GM19239 (cell line): ENCODE measurements at places on chromosomes 11 and 22.

GRCh38 chr11:25650319-25650718, 681.6 kb upstream of the ANO3 start:
- DNase-seq = no peak

GRCh38 chr11:115155978-115156377, 348.2 kb downstream of the CADM1 start:
- no peak for DNase-seq

DNA sequence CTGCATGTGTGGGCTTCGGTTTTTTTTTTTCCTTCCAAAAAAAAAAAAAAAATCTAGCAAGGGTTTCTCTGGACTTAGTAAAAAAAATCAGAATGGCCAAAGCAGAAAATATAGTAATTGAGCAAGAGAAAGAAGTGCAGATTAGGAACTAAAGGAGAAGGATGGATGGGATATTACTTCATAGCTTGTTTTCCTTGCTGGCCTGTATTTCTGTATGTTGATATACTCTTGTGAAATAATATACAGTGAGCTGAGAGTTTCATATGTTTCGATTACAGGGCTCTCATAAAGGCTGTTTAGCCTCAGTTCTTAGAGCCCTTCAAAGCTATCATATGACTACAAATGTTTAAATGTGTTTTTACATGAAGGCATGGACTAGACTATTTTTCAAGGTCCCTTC, 34.3 kb upstream of the NFRKB start:
- no peak for DNase-seq

DNA sequence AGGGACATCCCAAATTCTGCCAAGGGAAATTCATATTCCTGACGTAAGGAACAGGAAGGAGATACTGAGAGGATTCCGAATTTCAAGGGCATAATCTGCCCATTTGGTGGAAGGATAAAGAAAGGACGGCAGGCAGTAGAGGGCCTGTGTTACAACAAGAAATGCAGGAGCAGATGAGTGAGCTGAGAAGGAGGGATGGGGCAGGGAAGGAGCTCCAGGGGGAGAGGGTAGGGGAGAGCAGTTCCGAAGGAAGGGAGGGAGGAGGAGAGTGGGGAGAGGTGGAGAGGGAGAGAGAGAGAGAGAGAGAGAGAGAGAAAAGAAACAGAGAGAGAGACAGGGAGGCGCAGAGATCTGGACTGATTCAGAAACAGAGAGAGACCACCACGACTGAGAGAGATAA, 843 bp downstream of the OPCML start:
- no peak for DNase-seq

DNA sequence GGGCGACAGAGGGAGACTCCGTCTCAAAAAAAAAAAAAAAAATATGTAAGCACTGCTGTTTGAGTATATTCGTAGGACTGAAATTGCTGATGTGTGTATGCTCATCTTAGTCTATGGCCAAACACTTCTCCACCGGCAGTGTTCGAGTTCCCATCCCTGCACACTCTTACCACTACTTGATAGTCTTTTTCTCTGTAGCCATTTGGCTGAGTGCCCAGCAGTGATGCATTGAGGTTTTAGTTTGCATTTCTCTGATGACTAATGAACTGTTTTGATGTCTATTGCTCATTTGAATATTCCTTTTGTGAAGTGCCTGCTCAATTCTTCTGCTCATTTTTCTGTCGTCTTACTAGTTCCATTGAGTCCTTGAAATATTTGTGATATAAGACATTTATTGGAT, 1.9 kb downstream of the TIRAP start:
- no peak for DNase-seq

DNA sequence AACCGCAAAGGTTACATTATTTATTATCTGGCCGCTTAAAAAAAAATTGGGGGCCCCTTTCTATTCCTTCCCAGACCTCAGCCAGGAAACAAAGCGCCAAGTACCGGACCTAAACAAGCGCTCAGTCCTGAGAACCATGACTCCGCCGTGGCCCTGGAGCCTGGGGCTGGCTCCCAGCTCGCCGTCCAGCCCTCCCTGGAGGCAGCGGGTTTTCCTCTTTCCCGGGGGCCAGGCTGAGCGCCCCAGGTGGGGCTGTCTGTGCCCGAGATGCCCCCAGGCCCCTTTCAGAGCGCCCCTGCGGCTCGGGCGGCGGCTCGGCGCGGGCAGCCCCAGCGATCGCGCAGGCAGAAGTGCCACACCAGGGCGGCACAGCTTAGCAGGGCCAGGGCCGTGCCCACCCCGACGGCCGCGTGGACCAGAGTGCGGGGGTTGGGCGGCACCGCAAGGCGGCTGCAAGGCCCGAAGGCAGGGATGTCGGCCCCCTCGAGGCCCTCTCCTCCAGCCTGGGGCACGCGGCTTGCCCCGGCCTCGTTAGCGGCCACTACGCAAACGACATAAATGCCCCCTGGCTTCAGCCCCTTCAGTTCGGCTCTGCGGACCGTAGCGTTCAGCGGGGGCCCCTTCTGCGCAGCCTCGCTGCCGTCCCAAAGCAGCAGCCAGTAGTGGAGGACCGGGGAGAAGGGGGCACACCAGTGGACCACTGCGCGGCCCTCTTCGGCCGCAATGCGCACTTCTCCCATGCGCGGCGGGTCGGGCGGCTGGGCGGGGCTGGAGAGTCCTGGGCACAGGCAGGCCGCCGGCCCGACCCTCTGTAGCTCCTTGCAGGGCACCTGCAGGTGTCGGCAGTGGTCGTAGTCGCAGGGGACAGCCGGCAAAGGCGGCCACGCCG, 1.6 kb downstream of the LRRN4CL start:
- no peak for DNase-seq

DNA sequence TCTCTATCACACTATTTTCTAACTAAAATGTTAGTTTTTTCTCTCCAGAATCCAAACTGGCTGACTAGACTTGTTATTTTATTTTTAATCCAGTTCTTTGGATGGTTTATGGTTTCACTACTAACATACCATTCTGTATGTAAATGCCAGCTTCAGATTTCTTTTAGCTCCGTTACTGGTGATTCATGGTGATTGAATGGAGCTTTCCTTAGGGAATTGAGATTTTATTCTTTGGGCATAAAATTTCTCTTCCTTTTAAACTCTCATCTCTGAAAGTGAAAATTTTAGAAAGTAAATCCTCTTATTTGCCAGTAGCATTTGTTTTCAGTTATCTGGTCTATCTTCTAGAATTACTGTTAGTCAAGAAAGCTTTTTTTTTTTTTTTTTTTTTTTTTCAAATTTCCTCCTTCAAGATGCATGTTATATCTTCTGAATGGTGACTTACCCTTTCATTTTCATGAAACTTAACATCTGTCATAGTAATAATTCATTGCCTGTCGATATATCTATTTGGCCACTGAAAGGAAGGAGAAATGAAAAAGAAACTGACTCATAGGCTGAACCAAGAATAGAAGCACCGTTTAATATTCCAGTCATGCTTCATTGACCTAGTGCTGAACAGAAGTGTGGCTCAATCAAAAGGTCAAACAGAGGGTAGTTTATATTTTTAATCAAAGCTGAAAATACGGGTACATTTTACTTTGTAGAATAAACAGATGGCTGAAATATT, 6.4 kb downstream of the ENDOD1 start:
- peak; percentile 37 for DNase-seq
